GM03348 (cell line): ENCODE measurements at places on chromosomes 2 and 18.

GRCh38 chr2:75140288-75140687, 59.0 kb downstream of the TACR1 start:
- no peak for DNase-seq

DNA sequence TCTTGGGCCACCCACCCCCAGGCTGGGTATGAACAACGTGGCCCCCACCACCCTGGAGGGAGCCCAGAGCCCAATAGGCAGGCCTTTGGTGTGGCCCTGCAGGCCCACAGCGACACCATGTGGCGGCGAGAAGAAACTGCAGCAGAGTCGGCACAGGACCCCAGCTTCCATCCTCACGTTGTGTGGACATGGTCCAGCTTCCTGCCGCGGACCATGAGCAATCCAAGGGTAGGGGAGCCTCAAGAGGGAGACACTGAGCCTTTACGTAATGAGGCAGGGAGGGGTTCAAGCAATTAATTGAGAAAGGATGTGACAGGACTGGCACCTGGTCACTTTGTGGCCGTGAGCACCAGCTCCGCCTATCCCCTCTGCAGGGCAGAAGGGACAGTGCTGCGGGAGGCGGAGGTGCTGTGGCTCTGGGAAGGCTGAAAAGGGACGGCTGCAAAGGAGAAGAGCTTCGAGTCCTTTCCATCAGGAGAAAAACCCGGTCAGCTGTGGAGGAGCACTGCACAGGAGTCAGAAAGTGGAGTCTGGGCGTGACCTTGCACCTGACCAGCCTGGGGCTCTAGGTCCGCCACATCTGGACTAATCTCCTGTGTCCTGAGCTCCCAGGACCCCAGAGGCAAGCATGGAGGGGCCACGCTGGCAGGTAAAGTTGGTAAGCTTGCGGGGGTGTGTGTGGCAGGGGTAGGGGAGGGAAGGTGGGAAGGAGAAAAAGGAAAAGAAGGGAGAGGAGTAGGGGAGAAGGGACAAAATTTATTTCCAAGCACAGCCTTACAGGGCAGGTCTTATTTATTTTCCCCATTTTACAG, 44.9 kb downstream of the TMEM37 start:
- peak; percentile 82 for DNase-seq

- DNase-seq: no peak
Observed at GRCh38 chr2:189681203-189681602, 6.7 kb downstream of the ANKAR start.

DNA sequence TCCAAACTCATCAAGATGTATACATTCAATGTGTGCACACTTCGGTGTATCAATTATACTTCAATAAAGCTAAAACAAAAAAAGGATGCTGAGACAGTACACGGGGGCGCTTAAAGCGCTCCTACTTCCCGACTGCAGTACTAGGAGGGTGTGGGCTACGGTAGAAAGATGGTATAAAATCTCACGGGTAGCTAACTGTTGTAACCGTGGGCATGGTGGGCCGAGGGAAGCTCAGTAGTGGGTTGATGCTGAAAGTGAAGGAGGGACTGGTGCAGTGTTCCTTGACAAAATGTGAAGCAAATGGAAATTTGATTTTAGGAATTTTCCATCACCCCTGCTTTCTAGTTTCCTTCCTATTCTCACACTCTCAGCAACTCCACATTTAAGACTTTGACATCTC, 42.6 kb upstream of the DARS1 start:
- no peak for DNase-seq

GRCh38 chr2:70454936-70455544, 98.6 kb downstream of the TGFA start:
- DNase-seq: no peak

- DNase-seq: peak; percentile 39
Observed at GRCh38 chr2:160278879-160279177, 78.8 kb upstream of the ITGB6 start.

GRCh38 chr2:111667001-111667400, 217.0 kb downstream of the ANAPC1 start:
- no peak for DNase-seq

GRCh38 chr2:234448506-234449184, 48.2 kb downstream of the ARL4C start:
- DNase-seq: no peak

GRCh38 chr18:63007231-63007630, 291.9 kb downstream of the PHLPP1 start:
- DNase-seq: no peak

DNA sequence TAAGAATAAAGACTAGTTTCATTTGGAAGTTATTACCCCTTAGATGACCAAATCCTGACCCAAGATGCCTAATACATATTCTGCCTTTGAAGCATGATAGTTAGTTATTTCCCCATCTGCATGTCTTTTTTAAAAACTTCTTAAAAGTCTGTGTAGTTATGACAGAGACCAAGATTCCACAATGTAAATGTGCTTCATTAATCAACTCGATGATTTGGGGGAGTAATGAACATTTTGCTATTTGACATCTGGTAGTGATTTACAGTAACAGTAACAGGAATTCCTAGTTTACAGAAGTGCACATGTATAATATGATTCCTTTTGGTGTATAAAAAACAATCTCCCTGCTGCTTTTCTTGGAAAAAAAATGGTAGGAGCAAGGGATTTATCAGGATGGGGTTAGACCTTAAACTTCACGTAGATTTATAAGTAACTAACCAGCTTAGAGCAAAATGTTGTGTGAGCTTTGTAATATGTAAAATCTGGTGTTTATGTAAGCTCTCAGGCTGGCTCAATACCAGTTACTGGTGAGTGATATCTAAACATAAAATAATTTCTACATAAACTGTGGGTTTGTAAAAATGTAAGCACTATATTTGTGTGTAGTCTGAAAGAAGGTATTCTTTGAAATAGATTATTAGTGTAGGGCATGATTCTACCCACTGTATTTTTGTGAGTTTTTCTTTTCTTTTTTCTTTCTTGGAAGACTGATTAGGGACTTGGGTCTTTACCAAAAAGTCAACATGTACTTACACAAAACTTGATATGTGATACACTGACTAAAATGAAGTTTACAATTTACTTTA, 641.6 kb downstream of the EPHA4 start:
- DNase-seq: no peak

DNA sequence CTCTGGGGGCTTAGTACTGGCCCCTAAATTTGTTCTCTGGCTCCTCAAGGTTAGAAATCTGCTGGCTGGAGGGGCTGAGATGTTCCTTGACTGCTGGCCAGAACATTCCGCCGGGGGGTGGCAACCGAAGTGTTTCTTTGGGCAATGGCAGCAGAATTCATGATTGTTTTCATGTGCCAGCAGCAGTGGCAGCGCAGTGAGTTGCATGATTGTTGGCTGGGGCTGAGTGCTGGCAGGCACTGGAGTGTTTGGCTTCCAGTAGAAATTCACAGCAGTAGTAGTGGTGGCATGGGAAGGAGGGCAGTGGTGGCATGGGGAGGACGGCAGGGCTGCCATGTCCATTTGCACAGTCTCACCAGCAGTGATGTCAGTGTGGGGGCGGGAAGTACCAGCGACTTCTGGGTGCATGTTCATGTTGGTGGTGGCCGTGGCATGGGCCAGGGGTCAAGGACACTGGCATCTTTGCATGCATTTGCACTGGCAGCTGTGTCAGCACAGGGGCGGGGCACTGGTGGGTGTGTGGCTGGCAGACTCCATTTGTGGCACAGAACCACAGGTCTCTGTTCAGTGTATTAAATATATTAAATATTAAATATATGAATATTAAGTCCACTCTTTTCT, 130.6 kb upstream of the CDH7 start:
- no peak for DNase-seq

DNA sequence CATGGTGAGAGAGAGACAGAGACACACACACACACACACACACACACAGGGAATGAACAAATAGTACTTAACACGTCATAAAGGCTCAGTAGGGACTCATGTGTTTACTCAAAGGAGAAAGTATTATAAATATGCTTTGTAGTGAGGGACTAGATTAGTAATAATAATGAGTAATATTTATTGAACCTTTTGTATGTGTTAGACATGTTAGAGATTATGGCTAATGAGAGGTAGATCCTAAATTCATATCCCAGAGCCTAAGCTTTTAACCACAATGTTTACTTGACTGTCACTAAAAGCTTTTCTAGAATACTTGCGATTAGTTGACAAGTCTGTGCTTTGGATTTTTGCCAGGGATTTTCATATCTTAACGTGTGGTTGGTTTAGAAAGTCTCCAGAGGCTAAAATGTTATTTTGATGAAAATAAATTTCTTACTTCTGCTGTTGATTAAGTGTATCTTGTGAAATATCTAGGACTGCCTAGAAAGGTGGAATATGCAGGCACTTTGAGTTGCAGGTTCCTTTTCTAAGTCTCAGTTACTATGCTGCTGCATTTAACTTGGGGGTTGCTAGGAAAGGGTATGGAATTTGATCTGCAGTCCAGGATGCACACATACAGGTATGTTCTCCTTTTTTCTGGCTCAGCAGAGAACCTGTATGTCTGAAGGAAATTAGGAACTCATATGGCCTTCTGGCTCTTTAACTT, 64.5 kb downstream of the UBR3 start:
- DNase-seq: no peak

DNA sequence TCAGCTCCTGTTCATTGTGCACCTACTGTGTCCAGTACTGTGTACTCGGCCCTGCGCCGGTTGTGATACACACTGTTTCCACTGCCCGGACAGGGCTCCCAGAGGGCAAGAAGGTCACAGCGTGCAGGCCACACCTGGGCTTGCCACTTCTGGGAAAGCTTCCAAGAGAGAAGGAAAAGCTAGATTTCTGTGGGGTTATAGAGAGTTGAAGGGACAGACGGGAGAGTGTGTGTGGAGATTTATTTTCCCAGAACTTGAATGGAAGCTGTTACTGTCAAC, 3.8 kb upstream of the CNDP1 start:
- no peak for DNase-seq

GRCh38 chr2:44956843-44957242, 15.3 kb downstream of the SIX3 start:
- no peak for DNase-seq

DNA sequence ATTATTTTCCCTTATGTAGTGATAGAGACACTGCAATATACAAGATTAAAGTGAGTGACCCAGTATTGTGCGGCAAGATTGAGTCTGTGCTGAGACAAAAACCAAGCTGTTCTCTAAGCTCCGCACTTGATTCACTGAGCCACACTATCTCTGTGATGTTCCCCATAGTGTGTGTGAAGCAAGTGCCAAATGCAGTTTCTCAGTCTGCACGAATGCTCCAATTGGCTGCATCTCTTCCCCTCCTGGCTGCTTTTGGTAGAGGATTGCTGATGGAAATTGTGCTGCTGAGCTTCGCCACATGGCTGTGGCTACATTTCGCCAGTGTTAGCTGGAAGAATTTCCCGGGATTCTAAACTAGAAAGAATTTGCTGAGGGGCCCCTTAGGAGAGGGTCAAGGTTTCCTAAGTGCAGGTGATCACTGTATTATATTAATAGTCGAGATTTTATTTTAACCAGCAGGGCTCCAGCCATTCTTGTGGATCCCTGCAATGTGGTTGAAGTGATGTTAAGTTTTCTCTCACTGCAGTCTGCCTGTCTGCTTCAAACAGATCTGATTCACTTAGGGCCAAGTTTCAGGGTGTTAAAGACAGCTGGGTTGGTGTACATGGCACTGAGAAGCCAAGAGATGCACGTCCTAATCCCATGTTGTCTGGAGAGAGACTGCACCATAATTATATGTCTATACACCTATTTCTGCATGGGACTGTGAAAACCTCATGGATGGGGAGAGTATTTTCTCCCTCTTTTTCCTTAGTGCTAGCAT, 317.2 kb downstream of the DCC start:
- no peak for DNase-seq

- DNase-seq: no peak
Observed at GRCh38 chr2:239581352-239581901, 180.6 kb upstream of the HDAC4 start.

DNA sequence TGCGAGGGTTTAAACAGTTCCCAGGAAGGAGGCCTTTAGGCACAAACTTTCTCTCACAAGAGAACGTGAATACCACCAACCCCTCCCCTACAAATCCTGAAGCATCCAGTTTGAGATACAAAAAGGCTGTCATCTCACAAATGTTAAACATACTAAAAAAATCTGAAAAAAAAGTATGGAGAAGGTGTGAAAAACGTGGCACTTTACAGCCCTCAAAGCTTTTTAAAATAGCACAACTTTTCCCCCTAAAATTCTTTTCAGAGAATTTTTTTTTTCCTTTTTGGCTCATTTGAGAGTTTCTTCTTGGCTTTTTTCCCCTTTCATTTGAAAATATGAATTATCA, 10.1 kb downstream of the ZEB2 start:
- no peak for DNase-seq

DNA sequence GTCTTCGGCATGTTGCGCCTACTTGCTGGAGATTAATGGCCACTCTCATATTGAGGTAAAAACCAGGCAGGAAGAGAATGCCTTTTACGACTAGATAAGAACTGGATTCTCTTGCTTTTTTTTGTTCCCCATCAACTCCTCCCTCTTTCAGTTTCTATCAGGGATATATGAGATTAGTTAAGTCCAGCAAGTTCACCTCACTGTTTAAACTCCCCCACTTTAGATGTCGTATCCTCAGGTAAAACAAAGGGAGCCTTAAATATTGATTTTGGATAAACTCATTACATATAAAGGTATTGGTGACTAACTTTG, 98.4 kb downstream of the PLEKHM3 start:
- peak; percentile 9 for DNase-seq

GRCh38 chr2:236550290-236550689, 19.3 kb upstream of the ACKR3 start:
- DNase-seq: no peak

DNA sequence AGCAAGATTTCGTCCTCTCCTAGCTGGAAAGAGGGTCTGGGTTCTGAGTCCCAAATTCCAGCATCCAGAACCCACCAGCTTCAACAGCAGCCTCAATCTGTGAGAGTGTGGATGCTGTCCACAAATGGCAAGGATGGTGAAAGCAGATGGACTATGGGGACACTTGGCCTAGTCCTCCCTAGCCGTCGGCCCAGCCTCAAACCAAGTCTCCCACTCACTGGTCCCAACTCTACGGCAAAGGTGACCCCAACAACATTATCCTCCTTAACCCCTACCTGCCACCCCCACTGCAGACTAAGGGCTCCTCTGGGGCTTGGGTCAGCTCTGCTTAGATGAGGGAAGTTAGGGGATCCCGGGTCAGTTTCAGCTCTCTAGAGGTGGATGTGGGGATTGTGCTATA, 57.3 kb downstream of the TNS1 start:
- DNase-seq: no peak

- no peak for DNase-seq
Observed at GRCh38 chr2:169023161-169023560, 8.0 kb downstream of the ABCB11 start.

GRCh38 chr2:152542337-152542994, 174.8 kb downstream of the PRPF40A start:
- no peak for DNase-seq
